Iris pigment epithelial cell (primary cell): ENCODE measurements at places on chromosomes 4 and X.

DNA sequence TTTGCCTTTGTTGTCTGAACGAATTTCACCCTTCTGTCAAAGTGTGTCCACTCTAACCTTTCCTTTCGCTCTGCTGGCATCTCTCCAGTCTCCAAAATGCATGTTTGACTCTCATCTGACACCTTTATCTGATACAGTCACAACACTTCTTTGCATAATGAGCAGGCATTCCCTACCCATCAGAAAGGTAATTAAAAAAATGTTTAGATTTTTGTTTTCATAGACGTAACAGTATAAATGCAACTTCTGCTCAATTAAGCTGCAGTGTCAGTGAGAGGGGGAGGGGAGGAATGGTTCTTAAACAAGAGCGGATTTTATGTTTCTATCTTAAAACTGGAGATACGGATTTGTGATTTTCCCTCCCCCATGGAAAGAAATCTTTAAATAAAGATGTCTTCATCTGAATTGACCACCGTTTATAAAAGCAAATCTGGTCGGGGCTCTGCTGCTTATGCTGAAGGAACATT, 70.2 kb downstream of the CXXC4 start:
- DNase-seq, result no peak

GRCh38 chrX:73855546-73855945, 292.5 kb downstream of the CHIC1 start:
- DNase-seq, result peak; percentile 74

GRCh38 chr4:8836664-8837171, 34.9 kb downstream of the HMX1 start:
- no peak for DNase-seq

- no peak for DNase-seq
These were observed 9.3 kb upstream of the FRMPD3 start for GRCh38 chrX:107440187-107440586.

- DNase-seq, result no peak
These were observed 84.7 kb downstream of the ARHGAP10 start for GRCh38 chr4:147816382-147817254.

GRCh38 chr4:47675806-47676205, 162.1 kb downstream of the CORIN start:
- DNase-seq, result no peak

- peak; percentile 57 for DNase-seq
These were observed 37.2 kb downstream of the GUCY1B1 start for GRCh38 chr4:155795991-155796390.

- DNase-seq, result no peak
These were observed 45.7 kb downstream of the MANBA start for GRCh38 chr4:102715057-102715456.

DNA sequence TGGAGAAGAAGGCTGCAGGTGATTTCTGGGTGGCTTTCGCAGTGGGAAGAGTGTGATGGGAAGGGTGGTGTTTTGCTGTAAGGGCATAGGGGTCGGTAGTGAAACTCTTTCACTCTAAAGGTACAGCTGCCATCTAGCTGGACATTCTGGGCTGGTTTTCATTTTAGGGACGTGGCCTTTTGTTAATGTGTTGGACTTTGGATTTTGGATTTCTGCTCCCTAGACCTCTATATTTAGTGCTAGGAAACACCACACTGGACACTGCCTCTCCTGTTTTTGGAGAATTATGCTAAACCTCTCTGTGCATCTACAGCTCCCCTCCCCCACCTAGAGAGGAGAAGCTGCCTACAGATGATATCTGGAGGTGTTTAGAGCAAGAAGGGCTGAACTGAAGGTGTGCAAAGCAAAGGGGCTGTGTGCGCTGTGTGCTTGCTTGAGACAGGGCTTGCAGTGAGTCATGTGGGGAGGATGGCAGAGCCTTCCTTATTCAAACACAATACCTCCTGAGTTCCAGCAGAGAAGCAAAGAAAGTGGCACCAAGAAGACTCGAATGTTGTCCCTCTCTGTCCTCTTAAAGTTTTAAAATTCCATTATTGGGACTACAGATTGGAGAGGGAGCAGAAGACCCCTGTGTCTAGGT, 47.9 kb downstream of the STARD8 start:
- no peak for DNase-seq

- no peak for DNase-seq
These were observed 47.0 kb downstream of the FTHL17 start for GRCh38 chrX:31024866-31025265.

GRCh38 chr4:4541040-4541631, 712 bp downstream of the STX18 start:
- peak; percentile 71 for DNase-seq

DNA sequence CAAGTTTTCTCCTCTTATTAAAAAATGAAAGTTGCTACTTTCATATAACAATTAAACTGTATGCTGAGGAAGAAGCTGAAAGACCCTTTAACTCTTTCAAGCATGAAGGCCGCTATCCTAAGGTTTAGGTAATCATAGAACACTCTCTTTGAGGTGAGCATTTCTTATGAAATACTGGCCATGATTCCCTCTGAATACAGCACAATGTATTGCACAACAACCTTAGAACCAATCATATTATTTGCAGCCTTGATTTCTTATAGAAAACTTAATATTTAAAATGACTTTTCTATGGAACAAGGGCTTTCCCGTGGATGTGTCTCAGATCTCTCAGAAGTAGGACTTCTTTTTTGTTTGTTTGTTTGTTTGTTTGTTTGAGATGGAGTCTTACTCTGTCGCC, 333.4 kb upstream of the TEX13C start:
- no peak for DNase-seq

- DNase-seq, result no peak
These were observed 1094.7 kb upstream of the TENM3 start for GRCh38 chr4:181148470-181148869.

GRCh38 chrX:9765737-9766097, at the start of gene GPR143:
TSS of gene GPR143 (minus strand) at chrX:9765847. CDS start at chrX:9765817, 30 bp downstream.
- no peak for DNase-seq

DNA sequence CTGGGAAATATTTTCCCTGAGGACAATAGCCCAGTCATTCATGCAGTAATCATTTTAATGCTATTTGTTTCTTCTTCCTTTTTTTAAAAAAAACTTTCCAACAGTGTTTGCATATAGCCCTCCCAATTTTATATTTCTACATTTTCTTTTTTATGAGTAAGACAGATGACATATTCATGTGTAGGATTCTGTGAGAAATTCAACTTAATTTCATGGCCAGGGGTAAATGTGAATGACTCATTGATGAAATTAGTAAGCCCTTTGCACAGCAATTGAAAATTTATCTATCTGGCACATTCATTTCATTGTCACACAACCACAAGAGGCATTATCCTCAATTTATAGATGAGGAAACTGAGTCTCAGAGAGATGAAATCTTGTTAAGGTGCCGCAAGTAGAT, 13.7 kb upstream of the SMIM20 start:
- no peak for DNase-seq

DNA sequence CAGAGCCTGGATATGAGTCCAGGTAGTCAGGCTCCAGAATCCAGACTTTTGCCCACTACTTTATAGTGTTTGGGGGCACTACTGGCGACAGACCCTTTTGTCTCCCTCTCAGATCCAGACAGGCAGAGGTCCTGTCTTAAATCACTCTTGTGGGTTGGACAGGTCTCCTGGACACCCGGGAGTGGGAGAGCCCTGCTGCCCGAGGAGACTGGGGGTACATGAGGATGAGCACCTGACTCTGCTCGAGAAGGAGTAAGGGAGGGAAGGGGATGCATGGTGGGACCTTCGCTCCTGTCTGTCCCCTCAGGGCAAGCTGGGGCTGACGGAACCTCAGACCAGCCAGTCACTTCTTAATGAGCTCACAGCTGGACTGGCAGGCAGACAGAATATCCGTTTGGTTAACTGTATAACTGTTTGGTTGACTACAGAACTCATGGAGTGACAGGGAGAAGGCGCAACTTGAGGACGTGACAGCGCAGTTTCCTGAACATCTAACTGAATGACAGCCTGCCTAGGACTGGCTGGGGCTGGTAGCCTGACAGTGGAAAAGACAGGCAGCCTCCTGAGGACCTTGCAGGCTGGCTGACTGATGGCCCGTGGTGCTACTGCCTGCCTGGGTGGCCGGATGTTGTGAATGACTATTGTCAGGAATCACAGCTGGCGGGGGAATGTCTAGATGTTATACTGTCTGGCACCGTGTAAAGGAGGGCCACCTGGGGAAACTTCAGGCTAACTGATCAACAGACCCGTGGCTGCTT, 1.6 kb upstream of the SUV39H1 start:
- DNase-seq, result no peak

DNA sequence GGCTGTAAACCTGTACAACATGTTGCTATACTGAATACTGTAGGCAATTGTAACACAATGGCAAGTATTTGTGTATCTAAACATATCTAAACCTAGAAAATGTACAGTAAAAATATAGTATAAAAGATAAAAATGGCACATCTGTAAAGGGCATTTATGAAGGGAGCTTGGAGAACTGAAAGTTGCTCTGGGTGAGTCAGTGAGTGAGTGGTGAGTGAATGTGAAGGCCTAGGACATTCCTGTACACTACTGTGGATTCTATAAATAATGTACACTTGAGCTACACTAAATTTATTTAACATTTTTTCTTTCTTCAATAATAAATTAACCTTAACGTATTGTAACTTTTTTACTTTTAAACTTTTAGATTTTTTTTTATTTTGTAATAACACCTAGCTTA, 5.0 kb upstream of the SHROOM4 start:
- peak; percentile 26 for DNase-seq

DNA sequence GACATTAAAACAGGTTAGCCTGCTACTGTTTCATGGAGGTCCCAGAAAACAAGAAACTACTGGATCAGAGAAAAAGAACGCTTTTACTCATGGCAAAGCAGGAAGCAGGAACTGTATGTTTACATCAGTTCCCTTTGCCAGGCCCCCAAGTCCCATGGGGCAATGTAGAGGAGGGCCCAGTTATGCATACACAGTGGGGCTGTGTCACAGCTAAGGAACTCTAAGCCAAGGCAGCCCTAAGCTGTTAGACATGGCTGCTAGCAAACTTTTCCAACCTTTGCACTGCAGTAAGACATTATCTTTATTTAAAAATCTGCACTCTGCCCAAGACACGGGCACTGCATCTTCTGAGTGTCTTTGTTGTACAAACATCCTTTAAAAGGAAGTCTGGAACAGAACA, 975.8 kb downstream of the C4orf33 start:
- DNase-seq, result no peak

DNA sequence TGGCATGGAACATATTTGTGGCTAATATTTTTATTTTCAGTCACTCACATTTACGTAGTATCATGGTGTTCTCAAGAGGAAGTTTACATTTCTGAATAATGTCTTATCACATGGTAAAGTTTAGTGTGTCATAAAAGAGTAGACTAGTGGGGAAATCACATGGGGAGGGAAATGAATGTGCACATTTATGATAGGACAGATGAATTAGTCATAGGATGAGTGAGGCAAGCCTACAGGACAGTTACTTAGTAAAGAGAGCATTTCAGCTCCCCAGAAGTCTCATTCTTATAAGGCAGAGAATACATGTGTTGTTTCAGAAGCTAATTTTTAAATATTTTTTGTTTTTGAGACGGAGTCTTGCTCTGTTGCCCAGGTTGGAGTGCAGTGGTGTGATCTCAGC, 6.2 kb downstream of the GK start:
- DNase-seq, result peak; percentile 93

DNA sequence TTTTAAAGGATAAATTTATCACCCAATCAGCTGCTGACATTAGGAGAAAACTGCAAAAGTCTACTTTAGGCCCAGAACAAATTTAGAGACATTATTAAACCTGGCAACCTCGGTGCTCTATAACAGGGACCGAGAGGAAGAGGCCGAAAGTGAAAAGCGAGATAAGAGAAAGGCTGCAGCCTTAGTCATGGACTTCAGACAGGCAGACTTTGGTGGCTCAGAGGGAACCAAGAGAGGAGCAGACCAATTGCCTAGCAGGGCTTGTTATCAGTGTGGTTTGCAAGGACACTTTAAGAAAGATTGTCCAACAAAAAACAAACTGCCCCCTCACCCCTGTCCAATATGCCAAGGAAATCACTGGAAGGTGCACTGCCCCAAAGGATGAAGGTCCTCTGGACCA, 12.8 kb upstream of the UGT2B10 start:
- DNase-seq, result no peak

DNA sequence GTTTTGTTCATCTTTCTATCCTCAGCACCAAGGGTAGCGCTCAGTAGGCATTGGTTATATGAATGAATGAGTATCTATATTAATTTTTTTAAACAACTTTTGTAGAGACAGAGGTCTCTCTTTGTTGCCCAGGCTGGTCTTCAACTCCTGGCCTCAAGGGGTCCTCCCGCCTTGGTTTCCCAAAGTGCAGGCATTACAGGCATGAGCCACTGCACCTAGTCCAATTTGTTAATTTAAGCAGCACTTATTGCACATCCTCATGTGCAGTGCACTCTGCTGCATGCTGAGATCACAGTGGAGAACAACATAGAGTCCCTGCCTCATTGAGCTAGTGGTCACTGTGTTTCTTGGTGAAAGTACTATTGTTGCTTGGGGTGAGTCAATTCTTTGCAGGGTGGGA, 94.4 kb downstream of the NHSL2 start:
- no peak for DNase-seq

GRCh38 chr4:47061435-47061834, 30.1 kb downstream of the GABRB1 start:
- peak; percentile 56 for DNase-seq

GRCh38 chr4:173469622-173470021, 60.4 kb downstream of the HAND2 start:
- DNase-seq, result no peak

- no peak for DNase-seq
These were observed 436.0 kb downstream of the ARHGAP24 start for GRCh38 chr4:85910985-85911384.

- no peak for DNase-seq
These were observed 145.1 kb downstream of the MGST2 start for GRCh38 chr4:139810710-139811109.

GRCh38 chrX:38847206-38847902, 46.1 kb downstream of the MID1IP1 start:
- no peak for DNase-seq

DNA sequence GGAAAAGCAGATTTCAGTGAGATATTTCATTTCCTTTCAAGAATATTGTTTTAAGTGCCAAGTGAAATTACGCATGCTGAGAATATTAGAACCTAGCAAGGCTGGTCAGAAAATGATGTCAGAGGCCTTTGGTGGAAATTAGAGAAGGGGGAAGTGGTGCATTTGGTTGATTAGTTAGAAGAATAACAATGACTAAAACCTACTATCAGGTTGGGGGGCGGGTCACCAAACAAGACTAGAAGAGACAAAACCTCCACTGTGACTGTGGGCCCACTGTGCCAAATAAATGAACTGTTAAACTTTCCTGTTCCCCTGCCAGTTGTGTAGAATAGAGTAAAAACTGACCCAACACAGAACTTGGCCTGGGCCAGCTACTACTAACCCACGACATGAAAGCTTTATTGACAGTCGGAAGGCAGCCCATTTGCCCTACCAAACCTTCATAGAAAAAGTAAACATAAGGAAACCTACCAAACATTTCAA, 2.9 kb downstream of the RAPGEF2 start:
- peak; percentile 78 for DNase-seq

GRCh38 chr4:26330186-26330787, 9.5 kb downstream of the RBPJ start:
- DNase-seq, result peak; percentile 65

- DNase-seq, result no peak
These were observed 346.6 kb upstream of the TENM3 start for GRCh38 chr4:181896614-181897013.
